ENCODE measurements at places on chromosomes 2 and 18.

DNA sequence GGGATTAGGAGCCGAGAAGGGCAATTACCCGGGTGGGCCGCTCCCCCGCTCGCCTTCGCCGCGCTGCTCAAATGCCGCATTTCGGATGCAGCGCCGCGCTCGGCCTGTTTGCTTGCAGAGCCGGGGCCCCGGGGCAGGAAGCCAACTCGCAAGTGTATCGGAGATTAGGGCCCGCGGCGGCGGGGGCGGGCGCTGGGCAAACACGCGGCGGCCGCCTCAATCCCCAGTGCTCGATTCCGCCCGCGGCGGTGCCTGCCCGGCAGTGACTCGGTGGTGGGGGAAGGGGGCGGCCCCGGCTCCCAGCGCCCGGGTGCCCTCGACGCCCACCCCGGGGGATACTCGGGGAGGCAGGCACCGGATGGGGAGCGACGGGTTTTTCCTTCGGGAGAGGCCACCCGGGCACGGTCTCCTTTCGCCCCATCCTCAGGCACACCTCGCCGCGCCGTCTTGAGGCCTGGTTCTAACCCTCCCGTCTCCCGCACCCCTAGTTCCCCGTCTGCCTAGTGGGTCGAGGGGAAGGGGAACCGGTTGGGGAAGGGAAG lies 26.6 kb upstream of the NOTO start:
- peak; percentile 84 for DNase-seq

DNA sequence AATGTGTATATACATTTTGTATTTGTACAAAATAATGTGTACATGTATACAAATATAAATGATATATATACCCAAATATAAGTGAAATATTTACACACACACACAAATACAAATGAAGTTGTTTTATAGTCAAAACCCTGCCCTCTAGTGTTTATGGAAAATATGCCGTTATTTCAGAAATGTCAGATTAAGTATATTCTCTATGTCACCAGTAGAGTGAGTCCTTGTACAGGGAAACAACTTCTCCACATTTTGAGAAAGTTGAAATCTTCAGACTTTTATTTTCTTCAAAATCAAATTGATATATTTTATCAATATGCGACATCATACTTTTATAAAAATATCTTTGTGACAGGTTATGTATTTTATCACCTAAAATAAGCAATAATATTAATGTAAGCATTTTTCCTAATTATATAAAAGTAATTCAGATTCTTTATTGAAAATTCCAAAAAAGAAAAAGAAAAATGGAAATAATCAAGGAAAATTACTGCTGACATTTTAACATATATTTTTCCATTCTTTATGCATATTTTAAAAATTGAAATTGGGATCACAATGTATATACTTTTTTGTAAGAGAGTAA lies 22.4 kb downstream of the ARL6IP6 start:
- DNase-seq: peak; percentile 70

DNA sequence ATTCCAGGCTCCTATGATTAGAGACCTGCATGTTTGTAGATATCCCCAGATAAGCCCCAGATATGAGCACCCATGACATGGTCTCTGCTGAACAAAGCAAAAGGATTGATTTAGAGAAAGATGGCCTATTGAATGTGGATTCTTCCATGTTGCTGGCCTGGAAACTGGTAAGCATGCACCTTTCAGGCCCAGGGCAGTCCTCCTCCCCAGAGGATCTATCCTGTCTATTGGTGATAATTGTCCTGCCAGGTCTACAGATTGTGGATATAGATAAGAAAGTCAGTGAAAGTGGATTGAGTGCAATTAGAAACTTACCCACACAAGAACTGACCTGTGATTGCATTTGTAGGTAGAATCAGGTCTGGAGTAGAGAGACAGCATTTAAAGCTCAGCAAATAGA lies 256.9 kb upstream of the SIX3 start:
- no peak for DNase-seq

DNA sequence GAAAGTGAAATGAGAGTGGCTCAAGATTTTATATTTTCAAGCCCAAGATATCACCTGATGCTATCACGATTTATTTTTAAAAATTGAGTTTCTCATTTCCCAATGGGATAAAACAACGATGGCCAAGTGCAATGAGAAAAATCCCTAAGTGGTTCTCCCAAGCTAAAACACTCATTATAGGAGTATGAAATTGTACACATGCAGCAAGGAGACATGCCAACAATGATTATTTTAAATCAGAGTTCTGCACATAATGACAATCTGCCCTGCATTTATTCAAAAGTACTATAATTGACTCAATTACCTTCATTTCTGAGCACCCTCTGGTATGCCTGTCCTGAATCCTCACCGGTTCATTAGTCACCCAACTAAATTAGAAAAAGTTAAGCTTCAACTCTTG lies 12.7 kb downstream of the CYTIP start:
- no peak for DNase-seq

DNA sequence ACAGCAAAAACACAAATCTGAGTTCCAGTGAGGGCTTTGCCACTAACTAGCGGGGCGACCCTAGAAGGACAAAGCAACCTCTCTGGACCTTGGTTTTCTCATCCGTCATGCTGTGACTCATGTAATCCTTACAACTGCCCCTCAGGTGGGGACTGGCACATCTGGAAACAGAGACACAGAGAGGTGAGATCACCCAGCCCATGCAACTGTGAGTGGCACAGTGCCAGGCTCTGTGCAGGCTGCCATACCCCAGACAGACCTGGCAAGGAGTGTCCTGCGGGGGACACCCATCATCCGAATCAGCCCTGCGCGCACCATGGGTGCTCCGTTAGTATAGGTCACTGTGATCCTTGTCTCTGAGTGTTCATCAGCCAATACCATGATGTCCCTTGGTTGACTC lies 198.3 kb downstream of the SMAD7 start:
- DNase-seq: no peak

DNA sequence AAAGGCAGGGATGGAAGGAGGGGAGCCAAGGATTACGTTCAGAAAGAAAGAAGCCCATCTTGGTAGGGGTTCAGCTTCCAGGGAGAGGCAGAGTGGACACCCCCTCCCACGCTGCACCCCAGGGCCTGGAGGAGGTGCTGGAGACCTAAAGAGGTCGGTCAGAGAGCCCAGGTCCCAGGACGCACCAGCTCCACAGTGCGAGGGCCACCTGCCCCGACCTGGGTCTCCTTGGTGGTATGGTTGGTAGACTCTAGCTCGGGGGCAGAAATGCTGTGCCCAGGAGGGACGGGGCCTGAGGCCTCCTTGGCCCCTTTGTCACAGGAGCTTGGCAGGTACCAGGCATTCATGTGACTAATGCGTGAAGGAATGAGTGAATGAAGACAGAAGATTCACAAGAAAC lies 87.1 kb upstream of the RAB6C start:
- DNase-seq: no peak

- no peak for DNase-seq
Observed at GRCh38 chr18:52060607-52061304, 279.2 kb upstream of the DCC start.

DNA sequence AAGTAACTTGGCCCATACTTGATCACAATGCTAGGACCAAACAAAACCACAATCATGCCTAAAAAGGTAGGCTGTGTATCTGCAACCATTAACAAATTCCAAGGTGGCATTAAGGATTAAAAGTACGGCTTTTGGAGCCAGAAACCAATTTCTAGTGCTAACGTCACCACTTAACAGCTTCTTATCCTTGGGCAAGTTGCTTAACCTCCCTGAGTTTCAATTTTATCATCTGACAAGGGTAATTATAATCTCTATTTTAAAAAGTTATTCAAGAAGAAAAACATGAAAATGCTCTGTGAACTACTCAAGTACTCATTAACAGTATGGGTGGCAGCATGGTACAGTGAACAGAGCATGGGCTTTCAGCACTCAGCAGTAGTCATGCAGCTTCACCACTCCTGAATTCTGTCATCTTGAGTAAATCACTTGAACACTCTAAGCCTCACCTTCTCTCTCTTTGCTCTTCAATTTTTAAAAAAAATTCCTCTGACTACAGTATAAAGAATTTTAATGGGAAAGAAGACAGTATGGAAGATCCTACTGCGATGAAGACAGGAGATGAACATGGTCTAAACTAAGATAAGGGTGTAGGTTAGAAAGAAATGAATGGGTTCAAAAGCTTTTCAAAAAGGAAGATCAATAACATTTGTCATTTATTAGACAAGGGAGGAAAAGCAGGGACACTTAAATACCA lies 69.2 kb downstream of the SS18 start:
- no peak for DNase-seq

DNA sequence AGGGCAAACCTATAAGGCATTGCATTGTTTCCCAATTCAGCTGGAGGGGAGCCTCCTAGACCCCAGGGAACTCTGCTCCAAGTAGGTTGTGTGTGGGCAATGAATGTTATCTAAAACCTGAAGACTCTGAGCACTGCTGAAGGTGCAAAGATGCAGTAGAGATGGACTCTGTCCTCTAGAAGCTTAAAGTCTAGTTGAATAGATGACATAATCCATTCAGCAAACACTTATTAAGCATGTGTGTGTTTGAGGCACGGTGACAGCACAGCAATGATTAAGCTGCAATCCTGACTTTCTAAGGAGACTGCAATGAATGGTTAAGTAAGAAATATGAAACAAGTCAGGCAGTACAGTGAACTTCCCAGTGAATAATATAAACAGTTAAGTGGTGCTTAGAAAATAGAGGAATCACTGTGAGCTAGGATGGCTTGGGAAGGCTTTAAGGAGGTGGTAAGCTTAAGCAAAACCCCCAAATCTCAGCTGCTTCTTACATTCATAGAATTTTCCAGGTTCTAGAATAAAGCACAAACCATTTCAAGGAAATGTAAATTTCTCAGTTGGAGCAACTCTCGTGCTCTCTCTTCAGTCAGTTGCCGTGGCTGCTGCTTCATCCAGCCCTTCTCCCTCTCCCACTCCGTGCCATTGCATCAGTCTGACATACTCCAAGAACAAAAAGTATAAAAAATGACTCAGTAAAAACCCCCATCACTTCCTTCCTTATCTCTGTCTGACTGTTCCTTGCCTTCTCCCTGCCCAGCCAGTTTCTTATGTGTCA lies 19.1 kb downstream of the MXD1 start:
- DNase-seq: peak; percentile 79

GRCh38 chr2:231207734-231208133 lies 9.3 kb downstream of the ARMC9 start:
- DNase-seq: no peak

GRCh38 chr18:12041561-12041960 lies 52.1 kb upstream of the ANKRD62 start:
- peak; percentile 84 for DNase-seq

DNA sequence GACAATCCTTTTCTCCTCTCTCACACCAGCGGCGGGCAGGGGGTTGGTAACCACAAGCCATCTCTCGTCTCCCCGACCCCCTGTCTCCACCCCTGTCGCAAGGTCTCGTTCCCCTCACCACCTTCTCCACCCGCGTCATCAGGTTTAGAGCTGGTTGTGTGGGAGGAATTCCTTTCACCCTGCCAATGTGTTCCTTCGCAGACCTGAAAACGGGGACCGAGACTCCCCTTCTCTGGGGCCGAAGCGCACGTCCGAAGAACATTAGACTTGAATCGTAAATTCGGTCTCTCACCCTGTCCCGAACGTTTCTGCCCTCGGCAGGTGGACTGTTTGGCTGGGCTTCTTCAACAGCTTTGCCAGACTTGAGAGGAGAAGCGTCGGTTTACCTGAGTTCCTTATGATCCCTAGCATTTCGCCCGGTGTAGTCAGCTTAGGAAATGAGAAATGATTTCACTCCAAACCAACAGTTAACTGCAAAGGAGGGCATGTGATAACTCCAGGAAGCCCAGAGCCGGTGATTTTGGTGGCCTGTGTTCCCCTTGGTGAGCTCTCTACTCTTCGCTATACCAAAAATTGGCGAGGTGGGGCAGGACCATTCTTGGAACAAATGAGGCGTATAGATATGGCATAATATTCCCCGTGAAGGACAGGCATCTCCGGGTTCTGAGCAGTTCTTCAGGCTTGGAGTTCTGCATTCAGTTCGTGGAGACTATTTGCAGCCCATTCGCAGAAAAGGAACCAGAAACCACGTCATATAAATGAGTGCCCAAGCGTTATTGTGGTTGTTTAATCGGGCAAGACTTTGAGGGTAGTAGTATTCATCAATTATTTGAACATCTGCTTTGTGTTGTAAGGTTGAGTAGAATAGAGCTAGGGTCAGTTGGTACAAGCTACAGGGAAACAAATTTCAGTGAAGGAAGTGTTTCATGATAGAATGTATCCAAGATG lies 694 bp downstream of the CFAP36 start:
- DNase-seq: peak; percentile 45

DNA sequence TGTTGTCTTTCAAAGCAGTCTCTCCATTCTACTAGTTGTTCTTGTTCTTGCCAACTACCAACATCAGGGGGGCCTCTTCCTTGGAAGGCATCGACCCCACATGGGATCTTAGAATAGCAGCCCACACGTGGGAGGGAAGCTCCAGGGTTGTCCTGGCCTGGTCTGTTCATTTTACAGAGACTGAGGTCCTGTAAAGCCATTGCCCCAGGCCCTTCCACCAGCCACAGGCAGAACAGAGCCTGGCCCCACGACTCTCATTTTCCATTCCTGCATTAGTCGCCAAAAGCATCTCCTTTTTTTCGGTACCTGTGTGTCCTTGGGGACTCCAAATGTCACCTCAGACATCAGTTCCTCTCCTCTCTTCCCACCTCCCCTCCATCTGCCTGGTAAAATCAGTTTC lies 28.0 kb downstream of the CNGA3 start:
- no peak for DNase-seq

- no peak for DNase-seq
Observed at GRCh38 chr2:237626813-237627440, 460 bp upstream of the LRRFIP1 start.

DNA sequence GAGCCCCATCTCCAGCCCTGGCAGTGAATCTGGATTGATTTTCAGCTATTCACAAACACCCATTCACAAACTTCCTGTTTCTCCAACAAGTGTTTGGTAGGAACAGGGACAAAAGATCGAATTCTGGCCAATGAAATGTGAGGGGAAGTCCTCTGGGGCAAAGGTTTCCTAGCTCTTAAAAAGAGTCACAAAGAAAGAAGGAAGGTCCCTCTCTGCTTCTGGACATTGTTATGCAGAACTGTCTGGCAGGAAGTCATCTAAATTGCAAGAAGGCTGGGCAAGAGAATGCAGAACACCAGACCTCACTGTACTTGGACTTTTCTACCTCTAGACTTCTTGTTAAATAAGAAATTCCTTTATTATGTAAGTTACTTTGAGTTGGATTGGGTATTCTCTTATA lies 137.3 kb downstream of the CCDC148 start:
- DNase-seq: no peak

DNA sequence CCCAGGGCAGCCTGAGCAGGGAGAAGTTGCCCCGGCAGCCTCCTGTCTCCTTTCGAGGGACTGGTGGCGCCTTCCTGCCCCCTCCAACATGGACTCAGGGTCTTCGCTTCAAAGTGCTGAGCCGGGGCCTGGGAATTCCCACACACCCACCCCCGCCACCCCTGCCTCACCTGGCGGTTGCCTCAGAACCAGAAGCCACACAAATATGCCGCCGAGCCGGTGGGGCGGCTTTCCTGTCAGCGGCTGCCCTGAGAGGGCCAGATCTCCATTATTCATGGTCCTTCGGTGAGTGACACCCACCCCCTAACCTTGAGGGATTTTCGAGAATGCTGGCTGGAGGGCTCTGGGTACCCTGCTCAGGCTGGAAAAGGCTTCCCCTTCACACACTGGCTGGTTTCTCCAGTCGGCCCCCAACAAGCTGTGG lies 71.7 kb downstream of the SMAD7 start:
- DNase-seq: no peak
